ENCODE measurements at places on chromosomes 2 and 18. TPM values are rescaled to one million over a fixed set of nuclear protein-coding genes. Genes with fewer than 3 reads are reported as not detected.

Gene GKN1
- total RNA-seq = not detected

Gene TEX44
- total RNA-seq = not detected

Gene M1AP
- total RNA-seq = not detected

Gene GKN2
- total RNA-seq = not detected

Gene FBXO48
- total RNA-seq = 0.94 TPM

Gene AKAIN1
- 3.8 TPM for total RNA-seq
